ENCODE measurements at places on chromosomes 12 and 14.

- DNase-seq: no peak
These were observed 114.2 kb downstream of the C12orf75 start for GRCh38 chr12:105444653-105445102.

GRCh38 chr14:99461411-99462085 is 19.1 kb downstream of the SETD3 start:
- no peak for DNase-seq

- DNase-seq: peak; percentile 59
These were observed 5.7 kb upstream of the NOS1 start for GRCh38 chr12:117367006-117367638.

- no peak for DNase-seq
These were observed 163.0 kb downstream of the ATP23 start for GRCh38 chr12:58104351-58104755.

DNA sequence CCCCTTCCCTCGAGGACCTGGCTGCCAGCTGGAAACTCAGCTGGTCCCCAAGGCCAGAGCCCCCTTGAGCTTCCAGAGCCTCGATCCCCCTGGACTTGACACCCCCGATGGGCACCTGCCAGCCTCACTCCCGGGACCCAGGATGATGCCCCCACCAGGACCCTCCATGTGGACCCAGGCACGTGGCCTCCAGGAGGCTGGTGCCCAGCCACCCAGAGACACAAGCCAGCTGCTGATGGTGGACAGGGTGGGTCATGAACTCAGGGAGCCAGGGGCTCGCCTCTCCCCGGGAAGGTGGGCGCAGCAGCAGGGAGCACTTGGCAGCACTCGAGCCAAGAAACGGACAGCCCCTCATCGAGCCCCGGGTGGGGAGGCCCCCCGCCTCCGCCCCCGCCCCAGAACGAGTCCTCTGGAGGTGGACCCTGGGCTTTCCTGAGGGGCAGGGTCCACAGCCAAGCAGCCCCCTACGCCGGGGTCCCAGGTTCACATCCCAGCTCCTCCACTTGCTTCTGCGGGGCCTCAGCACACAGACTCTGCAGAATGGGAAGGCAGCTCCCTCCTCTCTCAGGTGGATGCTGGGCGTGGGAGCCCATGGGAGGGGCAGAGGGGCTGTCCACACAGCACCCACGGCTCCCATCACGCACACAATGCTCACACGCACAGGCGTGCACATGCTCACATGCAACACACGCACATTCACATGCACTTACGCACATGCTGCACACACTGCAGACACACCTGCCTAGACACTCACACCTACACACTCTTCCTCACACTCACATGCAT is 12.1 kb downstream of the C14orf180 start:
- no peak for DNase-seq

Measured in renal cortical epithelial cell (primary cell).